ENCODE measurements at places on chromosomes 4 and X.

DNA sequence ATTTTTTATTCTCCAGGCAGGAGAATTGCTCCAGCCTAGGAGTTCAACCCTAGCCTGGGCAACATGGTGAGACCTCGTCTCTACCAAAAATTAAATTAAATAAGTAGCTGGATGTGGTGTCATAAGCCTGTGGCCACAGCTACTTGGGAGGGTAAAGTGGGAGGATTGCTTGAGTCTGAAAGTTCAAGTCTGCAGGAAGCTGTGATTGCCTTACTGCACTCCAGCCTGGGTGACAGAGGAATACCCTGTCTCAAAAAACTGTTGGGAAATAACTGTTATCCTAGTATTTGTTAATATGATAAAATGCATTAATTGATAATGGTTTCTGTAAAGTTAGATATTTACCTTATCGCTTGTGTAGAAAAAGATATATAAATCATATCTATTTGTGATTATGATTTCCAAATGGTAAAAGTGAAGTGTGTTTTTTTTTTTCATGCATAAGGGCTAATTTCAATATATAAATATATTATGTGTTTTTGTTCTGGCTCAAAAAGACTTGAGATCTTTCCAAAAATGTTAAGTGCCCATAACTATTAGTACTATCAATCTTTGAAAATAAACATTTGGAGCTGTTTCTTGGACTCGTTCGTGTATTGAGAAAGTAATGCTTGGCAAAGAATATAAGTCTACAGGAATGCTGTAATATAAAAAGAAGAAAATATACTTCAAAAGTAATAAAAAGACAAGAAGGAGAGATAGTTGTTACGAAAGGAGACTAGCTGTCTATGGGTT, 396.6 kb downstream of the ADGRL3 start:
- no peak for DNase-seq

DNA sequence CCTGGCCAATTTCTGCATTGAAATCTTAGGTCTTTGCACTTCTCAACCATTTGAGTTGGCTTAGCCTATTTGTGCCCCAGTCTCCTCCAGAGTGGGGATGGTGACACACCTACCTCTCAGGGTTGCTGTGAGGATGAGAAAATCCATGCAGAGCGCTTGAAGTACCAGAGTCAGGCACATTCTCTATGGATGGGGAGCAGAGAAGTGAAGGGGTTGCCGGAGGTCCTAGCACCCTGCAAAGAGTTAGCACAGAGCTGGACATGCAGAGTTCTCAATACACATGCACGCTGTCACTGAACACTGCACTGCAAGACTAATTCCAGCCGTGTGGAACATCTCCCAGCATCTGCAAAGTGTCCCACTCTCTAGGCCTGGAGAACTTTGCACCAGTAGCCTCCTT, 2.6 kb upstream of the STK32B start:
- no peak for DNase-seq

DNA sequence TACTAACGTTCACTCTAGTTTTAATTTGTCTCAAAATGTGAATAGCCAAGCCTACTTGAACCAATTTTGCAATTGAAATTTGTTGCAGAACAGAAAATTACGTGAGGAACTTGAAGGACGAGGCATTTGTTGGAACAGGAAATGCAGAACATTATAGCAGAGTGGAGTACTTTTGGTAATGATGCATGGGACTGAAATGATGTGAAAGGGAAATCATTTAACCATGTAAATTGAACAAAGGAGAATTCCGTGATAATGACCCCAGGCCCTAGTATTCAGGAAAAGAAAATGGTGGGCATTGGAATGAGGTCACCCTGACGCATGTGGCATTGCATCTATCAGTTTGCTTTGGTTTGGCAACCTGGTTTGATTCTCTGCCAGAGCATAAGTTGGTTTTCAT, 44.9 kb upstream of the BEND4 start:
- no peak for DNase-seq

- DNase-seq = no peak
Measured at GRCh38 chr4:113673450-113673849, 88.1 kb downstream of the CAMK2D start.

GRCh38 chr4:139658185-139658584, 7.4 kb upstream of the MGST2 start:
- DNase-seq = no peak
